ENCODE measurements at places on chromosomes 11 and 22.

DNA sequence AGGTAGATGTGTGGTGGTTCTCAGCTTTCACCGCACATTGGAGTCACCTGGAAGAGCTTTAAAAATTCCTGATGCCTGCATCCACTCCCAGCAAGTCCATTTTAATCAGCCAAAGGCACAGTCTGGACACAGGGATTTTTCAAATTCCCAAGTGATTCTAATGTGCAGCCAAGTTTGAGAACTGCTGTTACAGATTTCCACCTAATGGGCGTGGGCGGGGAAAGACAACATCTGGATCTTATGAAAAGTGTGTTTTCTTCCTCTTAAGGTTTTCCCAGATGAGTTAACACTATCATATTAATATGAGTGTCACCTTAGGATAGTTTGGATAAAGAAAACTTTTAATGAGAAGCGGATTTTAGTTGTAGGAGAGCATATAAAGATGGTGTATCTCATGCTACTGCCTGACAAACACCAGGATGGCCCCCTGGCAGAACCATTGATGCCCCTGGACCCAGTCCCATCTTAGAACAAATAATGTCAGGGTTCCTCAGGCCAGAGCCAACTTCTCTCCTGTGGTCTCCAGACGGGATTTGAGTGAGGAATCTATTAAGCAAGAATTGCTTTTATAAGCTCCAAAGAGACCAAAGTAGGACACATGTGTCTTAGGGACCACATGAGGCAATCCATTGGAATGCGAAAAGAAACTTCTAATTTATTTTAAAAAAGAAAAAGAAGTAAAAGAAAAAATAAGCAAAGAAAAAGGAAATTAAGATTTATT, 31.9 kb downstream of the POU2AF1 start:
- DNase-seq, result no peak

- no peak for DNase-seq
Observed at GRCh38 chr22:19815093-19815822, 39.4 kb downstream of the GNB1L start.

GRCh38 chr11:108926171-108926840, 261.4 kb downstream of the DDX10 start:
- no peak for DNase-seq

GRCh38 chr11:86115542-86116385, 46.9 kb upstream of the PICALM start:
- DNase-seq, result no peak

DNA sequence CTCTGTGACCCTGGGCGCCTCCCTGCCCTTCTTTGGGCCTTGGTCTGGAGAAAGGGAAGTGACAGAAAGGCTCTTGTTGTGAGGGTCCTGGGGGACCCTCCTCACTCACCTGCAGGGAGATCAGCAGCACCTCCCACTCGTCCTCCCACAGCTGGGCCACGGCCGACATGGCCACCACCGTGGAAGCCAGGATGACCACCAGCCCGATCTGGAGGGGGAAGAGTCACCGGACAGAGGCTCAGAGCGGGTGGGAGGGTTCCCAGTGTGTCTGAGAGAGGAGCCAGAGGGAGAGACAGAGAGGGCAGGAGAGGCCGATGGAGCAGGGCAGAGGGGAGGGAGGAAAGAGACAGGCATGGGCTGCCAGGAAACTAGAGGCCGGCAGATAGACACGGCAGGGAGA, 16.8 kb upstream of the KLHL35 start:
- DNase-seq, result no peak

DNA sequence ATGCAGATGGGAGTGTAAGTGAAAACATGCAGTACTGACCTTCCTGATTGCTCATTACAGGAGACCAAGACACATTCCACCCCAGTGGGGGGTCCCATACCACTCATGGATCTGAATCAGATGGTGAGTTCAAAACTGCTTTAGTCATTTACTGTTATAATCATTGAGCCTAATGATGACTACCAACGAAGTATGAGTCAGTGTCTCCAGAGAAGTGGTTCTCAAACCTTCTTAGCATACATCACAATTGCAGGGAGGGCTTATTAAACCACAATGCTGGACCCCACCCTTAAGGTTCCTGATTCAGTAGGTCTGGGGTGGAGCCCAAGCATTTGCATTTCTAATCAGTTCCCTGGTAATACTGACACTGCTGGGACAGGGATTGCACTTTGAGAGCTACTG, 75.8 kb downstream of the CD44 start:
- no peak for DNase-seq

GRCh38 chr11:29135504-29135903, 881.3 kb downstream of the KCNA4 start:
- no peak for DNase-seq

DNA sequence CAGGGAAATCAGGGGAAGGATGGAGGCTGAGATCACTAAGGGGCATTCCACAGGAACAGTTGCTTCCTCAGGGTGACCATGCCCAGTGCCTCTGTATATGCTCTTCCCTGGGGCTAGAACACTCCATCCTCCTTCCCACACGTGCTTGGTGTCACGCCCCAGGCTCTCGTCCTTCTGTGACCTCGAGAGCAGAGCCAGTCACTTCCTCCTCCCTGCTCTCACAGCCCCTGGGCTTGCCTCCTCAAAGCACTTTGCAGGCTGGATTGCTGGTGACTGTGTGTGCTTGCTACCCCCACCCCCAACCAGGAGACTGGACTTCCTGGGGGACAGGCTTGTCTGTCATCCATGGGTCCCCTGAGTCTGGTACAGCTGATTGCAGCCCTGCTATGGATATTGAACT, 56.5 kb upstream of the AMPD3 start:
- DNase-seq, result no peak

DNA sequence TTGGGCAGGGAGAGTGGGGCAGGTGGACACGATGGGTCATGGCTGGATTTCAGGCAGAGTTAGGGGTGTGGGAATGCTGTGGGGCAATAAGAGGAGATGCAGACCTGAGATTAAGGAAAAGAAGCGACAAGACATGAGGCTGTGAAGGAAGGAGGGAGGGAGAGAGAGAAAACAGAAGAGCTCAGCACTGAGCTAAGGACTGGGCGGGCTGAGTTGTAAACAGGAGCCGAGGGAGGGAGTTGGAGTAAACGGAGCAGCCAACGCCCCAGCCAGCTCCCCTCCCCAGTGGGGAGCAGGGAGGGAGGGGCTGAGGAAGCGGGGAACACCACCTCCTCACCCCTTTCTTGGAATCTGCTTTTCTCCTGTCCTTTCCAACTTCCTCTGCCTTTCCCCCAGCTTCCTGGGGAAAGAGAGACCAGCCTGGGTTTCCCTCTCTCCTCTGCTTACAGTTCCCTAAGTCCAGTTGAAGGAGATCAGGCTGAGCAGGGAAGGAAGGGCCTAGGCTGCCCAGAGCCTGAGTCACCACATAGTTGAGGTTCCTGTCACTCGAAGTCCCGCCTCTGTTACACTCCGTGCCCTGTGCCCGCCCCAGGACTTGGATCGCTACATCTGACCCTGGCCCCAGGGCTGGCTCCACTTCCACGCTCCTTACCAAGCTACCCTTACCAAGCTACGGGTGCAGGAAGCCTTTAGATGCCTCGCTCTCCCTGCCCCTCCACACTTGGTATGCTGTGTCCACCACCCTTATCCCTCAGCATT, 6.7 kb upstream of the AHNAK start:
- DNase-seq, result no peak

GRCh38 chr11:15291885-15292284, 177.2 kb downstream of the INSC start:
- no peak for DNase-seq

DNA sequence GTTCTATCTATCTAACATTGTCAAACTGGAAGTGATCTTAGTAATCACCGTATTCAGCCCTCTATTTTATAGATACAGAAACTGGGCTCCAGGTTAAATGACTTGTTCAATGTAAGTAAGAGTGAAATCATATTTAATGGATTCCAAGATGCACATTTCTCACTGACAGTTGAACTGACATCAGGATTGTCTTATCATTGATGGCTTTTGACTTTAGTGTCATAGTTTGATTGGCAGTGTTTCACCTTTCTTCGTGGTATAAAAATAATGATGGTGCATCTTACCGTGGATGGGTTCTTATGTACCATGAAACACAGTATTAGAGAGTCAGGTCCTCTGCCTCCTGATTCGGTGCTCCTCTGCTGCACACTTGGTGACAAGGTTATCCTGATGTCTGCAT, 123.1 kb downstream of the NCAM1 start:
- no peak for DNase-seq

- DNase-seq, result no peak
Observed at GRCh38 chr22:48222742-48223487, 1460.5 kb downstream of the TBC1D22A start.

DNA sequence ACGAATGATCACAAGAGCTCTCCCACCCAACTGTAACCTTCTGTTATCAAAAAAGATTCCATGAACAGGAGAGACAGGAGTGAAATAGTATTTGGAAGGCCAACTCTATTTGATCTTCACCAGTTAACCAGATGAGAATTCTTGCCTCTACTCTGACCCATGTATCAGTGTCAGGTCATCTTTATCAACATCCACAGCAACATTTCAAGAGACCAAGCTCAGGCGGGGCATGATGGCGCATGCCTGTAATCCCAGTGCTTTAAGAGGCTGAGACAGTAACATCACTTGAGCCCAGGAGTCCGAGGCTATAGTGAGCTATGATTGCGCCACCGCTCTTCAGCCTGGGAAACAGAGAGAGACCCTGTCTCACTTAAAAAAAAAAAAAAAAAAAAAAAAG, 62.3 kb downstream of the GAB2 start:
- DNase-seq, result no peak

- DNase-seq, result no peak
Observed at GRCh38 chr11:45161252-45162063, 15.0 kb downstream of the PRDM11 start.

DNA sequence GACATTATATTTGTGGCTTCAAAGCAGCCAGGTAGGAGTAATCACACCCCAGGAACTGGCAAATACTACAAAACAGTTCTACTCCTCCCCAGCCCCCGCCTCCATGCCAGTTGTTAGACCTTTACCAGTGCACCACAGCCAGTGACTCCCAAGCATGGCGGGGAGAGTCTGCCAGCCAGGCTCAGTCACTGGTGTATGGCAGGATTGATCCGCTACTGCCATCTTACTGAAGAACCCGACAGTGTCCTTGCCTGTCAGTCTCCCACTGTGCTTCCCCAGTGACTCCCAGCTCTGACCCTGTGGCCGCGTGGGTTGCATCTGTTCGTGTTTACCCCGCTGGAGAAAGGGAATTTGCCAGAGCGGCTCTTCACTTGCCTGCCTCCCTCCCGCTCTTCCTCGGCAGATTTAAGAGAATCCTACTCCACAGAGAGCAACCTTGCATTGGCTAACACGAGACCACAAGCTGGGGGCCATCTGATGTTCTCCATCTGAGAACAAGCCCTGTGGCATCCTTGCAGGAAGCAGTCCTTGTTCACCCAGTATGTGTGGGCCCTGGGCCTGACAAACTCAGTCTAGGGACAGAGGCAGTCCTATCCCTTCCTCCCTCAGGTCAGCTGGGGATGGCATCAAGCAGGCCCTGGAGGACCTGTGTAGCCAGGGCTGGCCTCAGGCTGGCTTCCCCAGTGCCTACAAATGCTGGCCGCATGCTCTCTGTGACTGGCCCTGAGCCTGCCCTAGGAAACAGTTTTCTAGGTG, 33.1 kb downstream of the GNAZ start:
- no peak for DNase-seq

GRCh38 chr11:74927496-74927895, 21.4 kb downstream of the XRRA1 start:
- no peak for DNase-seq

DNA sequence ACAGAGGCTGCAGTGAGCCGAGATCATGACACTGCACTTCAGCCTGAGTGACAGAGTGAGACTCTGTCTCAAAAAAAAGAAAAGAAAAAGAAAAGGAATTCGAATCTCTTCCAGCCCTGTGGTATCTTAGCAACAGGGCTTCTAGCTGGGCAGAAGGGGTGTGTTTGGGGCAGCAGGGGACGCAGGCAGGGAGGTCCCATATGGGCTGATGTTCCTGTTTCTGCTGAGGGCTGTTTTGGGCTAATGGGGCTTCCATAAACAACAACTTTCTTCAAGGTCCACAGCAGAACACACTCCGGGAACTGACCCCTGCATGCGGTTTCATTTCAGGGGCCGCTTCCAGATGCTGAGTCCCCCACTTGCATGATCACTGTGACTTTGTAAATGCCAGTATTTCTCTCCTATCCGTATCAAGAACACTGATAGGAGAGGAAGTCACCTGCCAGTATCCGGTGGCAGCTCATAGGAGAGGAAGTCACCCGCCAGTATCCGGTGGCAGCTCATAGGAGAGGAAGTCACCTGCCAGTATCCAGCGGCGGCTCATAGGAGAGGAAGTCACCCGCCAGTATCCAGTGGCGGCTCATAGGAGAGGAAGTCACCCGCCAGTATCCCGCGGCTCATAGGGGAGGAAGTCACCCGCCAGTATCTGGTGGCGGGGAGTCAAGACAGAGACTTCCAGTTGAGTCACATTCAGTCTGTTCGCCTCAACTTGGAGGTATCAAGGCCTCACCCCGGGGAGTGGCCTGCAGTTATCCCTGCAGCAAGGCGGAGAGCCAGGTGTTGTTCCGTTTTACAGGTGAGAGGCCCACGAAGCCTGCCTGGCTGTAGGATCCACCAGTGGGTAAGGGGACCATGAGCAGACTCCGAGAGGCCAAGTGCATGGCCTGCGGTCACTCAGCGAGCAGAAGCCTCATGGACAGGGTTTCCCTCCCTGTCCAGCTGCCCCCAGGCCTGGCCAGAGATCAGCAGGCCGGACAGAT, 8.3 kb upstream of the FGF19 start:
- no peak for DNase-seq

DNA sequence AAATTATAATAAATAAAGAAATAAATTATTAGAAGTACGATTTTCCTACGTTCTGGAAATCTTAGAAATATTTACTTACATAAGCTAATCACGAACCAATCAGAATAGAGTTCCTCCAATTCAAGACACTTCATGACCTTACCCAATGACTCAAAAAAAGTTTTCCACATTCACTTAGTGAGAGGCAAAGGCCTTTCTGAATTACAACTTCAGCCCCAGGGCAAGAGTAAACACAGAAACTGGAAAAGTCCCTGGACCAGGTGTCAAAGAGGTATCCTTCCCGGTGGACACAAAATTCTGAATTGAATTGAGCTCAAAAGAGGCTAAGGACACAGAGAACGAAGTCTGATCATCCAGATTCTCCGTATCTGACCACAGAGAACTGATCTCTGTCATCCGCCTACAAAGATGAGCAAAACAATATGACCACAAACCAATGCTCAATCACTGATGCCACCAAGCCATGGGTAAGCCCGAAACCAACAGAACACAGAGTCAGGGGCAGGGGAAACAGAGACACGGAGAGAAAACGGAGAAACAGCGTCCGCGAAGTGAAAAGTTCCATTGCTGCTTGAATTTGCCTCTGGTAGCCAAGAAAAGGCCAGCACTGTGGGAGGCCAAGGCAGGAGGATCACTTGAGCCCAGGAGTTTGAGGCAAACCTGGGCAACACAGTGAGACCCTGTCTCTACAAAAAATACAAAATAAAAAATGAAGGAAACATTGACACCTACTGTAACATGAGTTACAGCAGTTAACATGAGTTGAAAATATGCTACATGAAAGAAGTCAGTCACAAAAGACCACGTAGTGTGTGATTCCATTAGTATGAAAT, 6.8 kb downstream of the BID start:
- no peak for DNase-seq

DNA sequence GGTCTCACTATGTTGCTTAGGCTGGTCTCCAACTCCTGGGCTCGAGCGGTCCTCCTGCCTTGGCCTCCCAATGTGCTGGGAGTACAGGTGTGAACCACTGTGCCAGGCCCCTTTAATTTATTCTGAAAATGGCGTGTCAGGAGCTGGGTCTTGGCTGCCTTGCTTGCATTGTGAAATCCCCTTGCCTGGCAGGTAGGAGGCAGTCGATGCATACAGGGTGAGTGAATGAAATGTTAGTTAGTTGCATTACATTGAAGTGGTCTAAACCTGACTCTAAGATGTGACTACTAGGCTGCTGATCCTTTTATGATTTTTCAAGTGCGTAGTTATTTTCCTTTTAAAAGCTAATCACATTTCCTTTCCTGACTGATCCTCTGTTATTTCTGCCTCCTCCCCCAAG, 42.9 kb downstream of the PARVB start:
- DNase-seq, result no peak

All from NCI-H510A (cell line).